NCI-H1930 (cell line): ENCODE measurements at places on chromosomes 12 and 14.

GRCh38 chr12:38389614-38390013 lies 73.0 kb downstream of the ALG10B start:
- DNase-seq, result no peak

DNA sequence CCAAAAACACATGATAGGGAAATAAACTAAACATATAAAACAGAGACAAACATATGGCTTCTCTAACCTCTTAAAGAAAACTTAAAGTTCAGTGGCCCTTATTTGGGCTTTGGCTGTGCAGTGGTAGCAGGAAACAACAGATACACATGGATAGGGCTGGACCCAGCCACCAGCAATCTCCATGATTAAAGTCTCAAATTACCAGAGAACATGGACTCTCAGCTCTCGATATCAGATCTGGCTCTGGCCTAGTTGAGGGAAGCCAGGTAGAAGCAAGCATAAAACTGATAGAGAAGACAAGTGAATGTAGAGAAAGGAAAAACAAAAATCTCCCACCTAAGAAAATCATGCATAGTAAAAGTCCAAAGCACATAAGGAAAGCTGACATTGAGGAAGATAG lies 164.8 kb downstream of the ITPR2 start:
- no peak for DNase-seq

- no peak for DNase-seq
Measured at GRCh38 chr12:51082561-51083125, 753 bp downstream of the CSRNP2 start.

DNA sequence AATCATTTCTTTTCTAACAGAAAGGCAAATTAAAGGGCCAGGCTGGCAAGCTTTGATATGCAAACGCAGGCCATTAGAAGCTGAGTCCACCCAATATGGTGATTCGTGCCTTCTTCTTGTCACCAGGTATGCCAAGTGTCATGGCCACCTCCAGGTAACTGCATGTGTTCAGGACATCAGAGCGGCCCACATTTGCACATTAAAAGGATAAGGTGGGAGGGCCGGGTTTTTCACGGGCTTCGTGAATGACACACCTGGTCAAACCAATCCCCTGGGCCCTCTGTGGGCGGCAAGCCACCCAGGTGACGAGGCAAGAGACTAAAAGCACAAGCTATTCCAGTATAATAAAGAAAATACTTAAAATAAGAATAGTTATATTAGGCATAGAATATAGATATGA lies 75.9 kb upstream of the TSPAN11 start:
- no peak for DNase-seq

- DNase-seq, result no peak
Measured at GRCh38 chr12:4246116-4246515, 27.4 kb upstream of the CCND2 start.

DNA sequence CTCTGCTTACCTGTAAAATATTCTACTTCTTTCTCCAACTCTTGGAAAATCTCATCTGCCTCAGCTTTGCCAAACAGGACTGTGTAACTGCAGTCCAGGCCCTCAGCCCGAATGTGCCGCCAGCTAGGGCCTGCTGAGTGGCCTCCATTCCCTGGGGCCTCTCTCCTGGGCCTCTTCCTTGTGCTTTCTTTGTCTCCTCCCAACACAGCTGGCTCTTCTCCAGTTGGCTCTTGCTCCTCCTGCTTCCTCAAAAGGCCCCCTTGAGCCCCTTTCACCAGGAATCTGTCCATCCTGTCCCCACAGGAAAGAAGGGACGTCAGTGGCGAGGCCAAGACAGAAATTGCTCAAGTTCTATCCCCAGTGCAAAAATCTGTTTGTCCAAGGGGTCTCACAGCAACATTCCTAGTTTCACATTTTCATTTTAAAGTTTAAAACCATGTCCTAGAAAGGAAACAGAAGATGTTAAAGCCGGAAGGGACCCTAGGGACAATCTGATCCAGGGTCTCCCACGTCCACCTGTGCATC lies 713 bp downstream of the ALKBH2 start:
- DNase-seq, result no peak

DNA sequence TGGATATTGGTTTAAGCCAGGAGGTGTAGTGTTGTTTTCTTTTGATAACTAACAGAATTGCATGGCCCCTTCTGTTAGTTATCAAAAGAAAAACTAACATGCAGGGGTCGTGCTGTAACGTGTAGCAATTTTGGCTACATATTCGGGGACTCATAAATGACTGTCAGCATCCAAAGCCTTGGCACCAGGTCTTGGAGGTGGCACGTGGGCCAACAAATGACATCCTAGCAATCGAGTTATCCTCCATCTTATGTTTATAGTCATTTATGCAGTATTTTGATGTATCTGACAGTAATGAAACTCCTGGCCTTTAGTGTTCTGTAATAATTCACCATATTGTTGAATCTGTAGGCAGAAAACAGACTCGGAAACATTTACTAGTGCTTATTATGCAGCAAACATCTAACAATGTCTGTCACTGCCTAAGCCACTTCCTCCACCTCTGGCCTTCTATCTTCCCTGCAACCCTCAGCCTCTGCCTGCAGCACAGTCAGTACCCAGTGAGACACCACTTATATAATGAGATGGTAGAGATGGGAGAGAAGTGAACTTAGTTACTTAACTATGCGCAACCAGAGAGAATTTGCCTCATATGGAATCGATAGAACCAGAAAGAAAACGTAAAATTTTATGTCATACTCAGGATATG lies 184.6 kb downstream of the AEBP2 start:
- no peak for DNase-seq

DNA sequence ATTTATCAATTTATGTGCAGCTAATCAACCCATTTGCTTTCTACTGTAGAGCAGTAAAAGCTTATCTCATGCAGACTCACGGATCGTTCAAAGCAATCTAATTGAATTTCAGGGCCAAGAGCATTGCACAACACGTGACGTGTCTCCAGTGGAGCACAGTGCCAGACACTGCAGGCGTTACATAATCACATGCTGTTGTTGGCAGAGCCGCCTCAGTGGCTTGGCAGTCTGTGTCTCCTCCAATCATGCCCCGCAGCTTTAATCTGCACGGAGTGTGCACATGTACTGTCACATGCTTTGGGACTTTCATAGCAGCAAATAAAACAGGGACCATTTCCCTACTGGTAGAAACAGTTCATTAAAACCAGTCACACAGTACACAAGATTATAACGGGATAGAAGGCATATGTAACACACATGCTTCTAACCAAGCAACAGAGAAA lies 309.3 kb downstream of the ITPR2 start:
- DNase-seq, result no peak

GRCh38 chr14:68806526-68807147 lies 13.8 kb upstream of the ZFP36L1 start:
- DNase-seq, result no peak
